ENCODE measurements at places on chromosomes 3 and 15.

DNA sequence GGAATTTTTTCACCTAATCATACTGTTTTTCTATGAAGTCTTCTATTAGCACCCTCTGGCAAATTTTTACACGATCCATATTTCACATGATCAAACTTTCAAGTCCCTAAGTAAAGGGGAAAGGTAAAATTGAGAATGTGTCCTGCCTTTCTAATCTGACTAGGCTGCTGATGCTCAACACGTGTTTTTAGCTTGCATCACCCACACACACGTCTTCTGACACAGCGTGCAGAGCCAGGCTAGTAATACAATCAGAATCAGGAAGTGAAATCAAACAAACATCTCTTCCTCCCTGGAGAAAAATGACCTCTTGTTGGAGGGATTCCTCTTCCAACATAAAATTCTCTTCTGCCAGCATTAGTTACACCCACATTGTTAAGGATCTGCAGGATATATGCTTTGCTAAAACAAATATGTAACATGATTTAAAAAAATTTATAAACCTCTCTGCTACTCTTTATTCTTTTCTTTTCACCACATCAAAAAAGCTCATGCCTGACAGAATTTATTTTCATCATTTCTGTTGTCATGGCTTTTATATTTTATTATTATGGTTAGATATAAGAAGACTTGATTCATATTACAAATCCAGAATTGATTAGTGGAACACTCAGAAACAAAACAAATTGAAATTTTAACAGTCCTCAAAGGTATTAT, 122.4 kb downstream of the RAP2B start:
- DNase-seq, result no peak

DNA sequence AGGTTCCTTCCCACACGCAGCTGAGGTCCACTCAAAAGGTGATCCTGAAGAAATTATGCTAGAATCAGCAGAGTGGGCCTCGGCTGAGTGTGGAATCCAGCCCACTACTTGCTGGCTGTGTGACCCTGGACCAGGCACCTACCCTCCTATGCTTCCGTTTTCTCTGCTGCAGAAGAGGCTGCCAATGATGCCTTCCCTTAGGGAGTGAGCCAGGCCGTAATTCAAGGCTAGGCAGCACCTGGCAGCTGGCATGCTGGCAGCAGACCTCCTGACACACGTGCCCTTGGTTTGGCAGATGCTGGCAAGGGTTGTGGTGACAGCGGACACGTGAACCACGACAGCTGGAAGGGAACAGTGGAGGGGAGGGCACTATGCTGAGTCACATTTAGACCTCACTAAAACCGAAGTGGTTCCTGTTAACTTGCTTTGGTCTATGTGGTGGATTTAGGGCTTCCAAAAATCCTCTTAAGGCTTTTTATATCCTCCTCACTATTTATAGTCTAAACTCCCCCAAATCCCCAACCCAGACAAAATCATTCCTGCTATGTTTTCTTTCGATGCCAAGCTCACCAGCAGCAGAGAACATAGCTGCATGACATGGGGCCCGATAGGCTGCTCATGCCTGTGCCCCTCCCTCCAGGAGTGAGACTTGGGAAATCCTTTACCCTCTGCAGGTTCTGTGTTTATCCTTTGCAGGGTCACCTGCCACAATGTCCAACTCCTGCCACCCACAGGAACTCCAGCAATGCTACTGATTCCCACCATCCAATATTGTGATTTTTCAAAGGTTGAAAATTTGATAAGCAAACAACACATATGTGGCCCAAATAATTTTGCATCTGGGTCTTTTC, 10.6 kb upstream of the PCSK6 start:
- DNase-seq, result no peak

GRCh38 chr3:50153782-50154475, 1.2 kb upstream of the SEMA3F start:
- DNase-seq, result no peak

GRCh38 chr3:175457301-175457700, 598.2 kb downstream of the NAALADL2 start:
- no peak for DNase-seq

DNA sequence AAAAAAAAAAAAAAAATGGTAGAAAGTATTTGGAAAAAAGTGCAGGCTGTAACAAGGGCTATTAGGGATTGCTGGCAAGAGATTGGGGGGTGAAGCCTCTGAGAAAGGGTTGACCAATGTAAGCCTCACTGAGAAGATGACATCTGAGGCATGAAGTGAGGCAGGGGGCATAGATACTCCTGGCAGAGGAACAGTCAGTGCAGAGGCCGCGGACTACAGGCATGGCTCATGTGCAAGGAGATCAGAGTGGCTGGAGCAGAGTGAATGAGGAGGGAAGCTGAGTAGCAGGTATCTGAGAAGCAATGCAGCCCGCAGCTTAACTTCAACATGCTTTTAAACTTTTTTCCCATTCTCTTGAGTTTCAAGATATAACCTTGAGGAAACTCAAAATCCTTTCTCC, 5.4 kb downstream of the FBXL22 start:
- DNase-seq, result no peak

GRCh38 chr3:113536627-113537101, 4.3 kb downstream of the SIDT1 start:
- no peak for DNase-seq

GRCh38 chr3:24270204-24270691, 224.4 kb downstream of the THRB start:
- DNase-seq, result no peak

DNA sequence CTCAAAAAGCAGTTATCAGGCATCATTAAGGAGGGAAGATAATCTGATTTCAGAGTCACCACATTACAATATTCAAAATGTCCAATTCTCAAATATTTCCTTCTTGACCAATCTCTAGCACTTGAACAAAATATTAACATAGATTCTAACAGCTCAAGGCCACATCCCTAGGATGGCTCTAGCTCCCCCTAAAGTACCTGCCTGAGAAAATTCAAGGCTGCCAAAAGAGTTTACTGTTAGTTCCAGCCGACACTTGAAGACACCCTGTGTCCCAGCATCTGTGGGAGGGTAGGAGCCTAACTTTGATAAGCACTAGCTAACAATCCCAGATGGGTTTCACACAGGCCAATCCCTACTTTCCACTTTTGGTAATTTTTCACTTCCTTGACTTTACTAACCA, 10.4 kb downstream of the NSMCE3 start:
- DNase-seq, result no peak

GRCh38 chr3:28326458-28326926, 22.0 kb upstream of the ZCWPW2 start:
- DNase-seq, result no peak

DNA sequence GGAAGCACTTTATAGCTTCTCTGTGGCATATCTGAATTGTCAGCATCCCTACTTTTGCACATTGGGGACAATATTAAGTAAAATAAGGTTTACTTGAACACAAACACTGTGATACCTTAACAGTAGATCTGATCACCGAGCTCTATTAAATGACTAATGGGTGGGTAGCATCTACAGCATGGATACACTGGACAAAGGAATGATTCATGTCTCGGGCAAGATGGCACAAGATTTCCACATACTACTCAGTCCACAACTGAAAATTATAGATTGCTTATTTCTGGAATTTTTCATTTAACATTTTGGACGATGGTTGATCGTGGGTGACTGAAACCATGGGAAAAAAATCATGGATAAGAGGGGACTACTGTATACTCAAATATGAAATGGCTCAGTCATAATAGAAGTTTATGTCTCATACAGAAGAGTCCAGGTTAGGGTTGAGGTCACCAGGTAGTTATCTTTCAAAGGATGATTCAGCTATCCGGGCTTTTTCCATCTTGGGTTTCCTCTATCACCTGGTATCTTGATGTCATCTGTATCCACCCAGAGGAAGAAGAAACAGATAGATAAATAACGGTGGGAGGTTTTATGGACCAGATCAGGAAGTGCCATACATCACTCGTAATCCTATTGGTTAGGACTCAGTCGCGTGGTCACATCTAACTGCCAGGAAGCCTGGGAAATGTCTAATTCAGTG, 320.0 kb upstream of the RARB start:
- DNase-seq, result no peak

GRCh38 chr15:32888221-32888761, 170.5 kb downstream of the GREM1 start:
- no peak for DNase-seq

GRCh38 chr15:101113114-101114005, 138.5 kb downstream of the CHSY1 start:
- DNase-seq, result no peak

- no peak for DNase-seq
Measured at GRCh38 chr3:31106912-31107311, 212.5 kb upstream of the GADL1 start.

DNA sequence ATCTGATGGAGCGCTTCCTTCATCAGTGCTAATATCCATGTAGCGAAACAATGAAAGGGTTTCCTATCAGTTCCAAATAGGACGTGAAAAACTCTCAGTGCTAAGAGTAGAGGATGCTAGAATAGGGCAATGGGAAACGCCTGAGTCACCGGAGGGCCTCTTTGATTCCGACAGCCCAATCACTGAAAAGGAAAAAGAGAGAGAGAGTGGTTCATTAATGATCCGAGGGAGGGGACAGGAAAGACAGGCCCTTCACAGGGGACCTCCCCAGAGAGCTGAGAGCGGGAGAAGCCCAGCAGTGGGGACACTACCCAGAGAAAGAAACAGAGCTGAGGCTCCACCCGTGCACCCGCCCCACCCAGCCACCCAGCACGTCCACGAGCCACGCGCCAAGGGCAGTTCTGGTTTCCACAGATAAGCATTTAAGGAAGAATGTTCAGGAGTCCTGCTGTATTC, 76.9 kb downstream of the RPN1 start:
- DNase-seq, result no peak

DNA sequence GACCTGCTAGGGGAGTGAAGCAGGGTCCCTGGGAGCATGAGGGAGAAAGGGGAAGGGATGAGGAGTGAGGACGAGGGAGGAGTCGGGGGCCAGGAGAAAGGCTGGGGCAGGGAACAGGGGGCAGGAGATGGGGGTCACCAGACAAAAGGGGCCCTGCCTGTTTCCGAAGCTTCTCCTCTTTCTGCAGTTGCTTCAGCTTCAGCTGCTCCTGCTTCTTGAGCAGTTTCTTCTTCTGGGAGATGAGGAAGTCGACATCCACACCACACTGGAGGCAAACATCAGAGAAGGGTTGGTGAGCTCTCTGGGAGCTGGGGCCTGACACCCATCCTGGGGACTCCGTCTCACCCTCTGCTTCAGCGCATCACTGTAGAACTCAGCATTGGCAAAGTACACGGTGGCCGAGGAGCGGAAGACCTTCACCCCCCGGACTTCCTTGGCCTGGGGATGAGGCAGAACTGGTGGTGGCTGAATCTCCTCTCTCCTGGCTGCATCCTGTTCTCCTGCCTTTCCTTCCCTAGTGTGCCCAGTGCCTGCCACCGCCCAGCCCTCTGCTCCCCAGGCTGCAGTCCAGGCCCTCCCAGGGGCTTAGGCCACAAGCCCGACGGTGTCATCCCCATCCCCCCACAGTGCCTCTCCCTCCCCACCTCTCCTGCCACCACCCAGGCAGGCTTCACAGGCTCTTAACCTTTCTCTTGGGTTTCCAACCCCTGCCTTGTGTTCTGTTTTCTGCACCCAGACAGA, 6.8 kb downstream of the SLC26A6 start:
- DNase-seq, result no peak

GRCh38 chr15:68795298-68795848, 25.3 kb downstream of the ANP32A start:
- peak; percentile 93 for DNase-seq

DNA sequence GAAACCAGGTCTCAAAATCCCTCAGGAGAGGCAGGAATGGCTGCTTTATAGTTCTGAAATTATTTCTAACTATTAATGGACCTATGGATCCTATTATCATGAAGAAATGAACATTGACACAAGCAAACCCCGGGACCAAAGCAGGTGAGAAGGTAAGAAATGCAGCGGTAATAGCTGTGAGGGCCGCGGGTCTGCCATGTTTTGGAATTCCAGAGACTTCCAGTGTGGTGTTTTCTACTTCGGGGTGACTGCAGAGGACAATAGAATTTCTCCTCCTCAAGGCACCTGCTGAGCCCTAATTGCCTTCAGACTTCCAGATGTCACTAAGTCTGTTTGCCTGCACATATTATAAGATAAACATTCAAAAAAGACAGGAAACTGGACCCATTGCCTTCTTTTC, 437.4 kb downstream of the GABRG3 start:
- DNase-seq, result no peak

GRCh38 chr3:64059484-64060175, 36.3 kb upstream of the PSMD6 start:
- DNase-seq, result no peak

DNA sequence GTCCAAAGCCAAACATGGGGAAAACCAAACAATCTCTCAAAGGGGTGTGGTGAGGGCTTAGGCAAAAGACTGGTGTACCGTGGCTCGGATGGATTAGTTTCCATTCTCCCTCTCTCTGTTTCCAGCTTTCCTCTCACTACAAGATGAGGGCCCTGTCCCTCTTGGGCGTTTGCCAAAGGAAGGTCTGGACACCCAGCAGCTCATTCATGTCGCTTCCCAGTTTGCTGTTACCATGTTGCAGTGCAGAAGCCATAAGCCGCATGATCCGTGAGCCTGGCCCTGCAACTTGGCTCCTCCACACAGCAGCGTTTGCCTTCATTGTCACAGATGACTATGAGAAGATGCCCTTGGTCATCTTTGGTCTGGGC, 92.2 kb downstream of the APBA2 start:
- DNase-seq, result no peak

- DNase-seq, result no peak
Measured at GRCh38 chr15:31133890-31134289, 32.4 kb upstream of the TRPM1 start.

DNA sequence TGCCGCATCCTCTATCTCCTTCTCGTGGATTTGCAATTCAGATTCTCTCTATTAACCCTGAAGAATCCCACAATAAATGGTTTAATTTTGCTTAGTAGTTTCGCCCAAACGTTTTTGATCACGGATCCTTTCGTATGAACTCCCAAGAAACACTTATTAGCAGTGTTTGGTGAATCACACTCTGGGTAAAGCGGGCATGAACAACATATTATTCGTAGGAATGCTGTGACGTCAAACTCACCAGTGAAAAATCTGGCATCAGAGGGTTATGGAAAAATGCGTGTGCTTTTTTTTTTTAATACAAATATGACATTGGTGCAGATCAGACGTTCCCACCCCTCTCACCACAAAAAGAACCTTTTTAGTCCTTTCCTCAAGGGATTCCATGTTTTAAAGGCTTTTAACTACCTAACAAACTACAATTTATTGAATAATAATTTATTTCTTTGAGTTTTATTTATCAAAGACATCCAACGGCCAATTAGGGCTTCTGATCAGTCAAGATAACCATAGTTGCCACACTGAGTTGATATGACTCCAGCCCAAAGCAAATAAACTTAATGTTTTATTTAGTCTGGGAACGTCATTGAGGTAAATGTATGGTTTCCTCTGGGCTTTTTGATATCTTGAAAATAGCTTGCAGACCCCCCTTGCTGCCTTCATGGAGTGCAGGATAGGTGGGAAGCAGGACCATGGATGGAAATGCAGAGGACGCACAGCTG, 45.5 kb upstream of the CGNL1 start:
- DNase-seq, result no peak

GRCh38 chr3:29011966-29012365, 268.9 kb upstream of the RBMS3 start:
- DNase-seq, result no peak

All from iPS-NIHi11 (cell line).